ENCODE measurements at places on chromosomes 7 and 10.

DNA sequence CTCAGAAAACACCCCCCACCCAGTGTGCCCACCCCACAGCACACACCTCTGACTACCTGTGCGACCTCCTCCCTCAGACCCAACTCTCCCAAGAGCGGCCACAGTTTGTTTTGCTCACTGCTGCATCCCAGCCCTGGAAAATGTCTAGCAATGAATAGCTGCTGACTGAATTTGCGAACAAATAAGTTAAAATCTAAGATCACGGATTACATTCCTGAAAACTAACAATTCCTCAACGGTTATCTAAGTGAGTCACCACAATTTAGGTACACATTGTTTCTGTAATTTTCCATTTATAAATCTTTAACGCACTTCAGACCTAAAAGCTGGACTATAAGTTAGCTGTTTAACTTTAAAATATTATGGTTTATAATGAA lies 235.2 kb downstream of the ZMYND11 start:
- DNase-seq = no peak

- no peak for DNase-seq
These were observed 52.3 kb upstream of the TMEM229A start for GRCh38 chr7:124085179-124085578.

DNA sequence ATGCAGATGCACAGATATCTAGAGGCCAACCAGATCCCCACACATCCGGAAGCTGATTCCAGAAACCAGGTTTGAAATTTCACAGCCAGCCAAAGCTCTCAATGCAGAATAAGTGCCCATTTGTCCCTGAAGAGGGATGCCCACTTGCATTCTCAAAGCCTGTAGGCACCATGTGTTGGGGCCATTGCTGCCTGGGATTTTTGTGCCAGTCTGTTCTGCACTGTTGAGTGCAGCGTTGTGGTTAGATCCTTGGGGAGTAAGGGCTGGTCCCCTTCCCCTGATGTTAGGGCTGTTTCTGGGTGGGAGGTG lies 62.4 kb downstream of the EEPD1 start:
- no peak for DNase-seq

DNA sequence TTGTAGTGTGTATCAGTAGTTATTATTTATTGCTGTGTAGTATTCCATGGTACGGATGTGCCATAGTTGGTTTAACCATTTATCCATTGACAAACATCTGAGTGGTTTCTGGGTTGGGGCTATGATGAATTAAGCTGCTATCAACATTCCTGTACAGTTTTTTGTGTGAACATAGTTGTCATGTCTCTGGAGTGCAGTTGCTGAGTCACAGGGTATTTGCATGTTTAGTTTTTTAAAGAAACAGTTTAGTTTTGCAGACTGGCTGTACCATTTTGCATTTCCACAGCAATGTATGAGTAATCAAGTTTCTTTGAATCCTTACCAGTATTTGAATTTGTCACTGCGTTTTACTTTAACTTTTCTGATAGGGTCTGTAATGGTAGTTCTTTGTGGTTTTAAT lies 516.7 kb upstream of the CELF2 start:
- DNase-seq = no peak

- no peak for DNase-seq
These were observed 26.5 kb downstream of the RNF32 start for GRCh38 chr7:156667110-156667426.

GRCh38 chr10:323651-324293 lies 188.5 kb downstream of the ZMYND11 start:
- DNase-seq = peak; percentile 54

GRCh38 chr10:96999987-97000386 lies 167.9 kb downstream of the LCOR start:
- no peak for DNase-seq

- DNase-seq = no peak
These were observed 114.9 kb downstream of the DPP6 start for GRCh38 chr7:154167051-154167450.

DNA sequence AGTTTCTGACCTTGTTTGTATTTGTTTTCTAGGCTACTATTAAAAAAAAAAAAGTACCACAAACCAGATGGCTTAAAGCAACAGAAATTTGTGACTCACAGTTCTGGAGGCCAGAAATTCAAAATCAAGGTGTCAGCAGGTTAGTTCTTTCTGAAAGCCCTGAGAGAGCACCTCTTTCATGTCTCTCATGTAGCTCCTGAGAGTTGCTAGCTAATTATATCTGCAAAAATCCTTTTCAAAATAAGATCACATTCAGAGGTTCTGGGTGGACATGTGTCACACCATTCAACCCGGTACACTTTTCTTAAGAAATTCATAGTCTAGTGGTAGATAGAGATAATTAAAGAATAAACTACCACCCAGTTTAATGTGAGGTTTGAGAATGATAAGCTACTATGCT lies 888.6 kb downstream of the GRID1 start:
- DNase-seq = no peak

DNA sequence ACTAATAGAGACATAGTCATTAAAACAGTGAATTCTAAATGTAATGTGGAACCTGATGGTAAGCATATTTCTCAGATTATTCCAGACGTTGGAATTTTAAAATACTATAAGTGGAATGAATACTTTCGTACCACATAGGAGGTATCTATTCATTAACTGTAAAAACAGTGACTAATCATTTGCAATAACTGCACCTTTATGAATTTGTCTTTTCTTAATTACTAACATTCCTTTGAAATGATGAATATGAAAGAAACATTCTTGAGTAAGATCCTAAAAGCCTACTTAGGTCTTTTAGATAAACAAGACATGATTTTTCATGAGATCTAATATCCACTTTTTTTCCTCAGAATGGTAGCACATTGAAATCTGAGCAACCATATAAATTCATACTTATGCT lies 549.0 kb upstream of the LRRN3 start:
- DNase-seq = no peak

- DNase-seq = no peak
These were observed 197.0 kb downstream of the SNX13 start for GRCh38 chr7:17743316-17743715.

GRCh38 chr10:36647540-36647939 lies 477.9 kb upstream of the ANKRD30A start:
- DNase-seq = no peak

All from CD4-positive, alpha-beta T cell treated with Interleukin-10 for 1 hour (primary cell).